ENCODE measurements at places on chromosomes 1 and 21. TPM values are rescaled to one million over a fixed set of nuclear protein-coding genes. Genes with fewer than 3 reads are reported as not detected.

The LCE2A gene
- not detected for polyA plus RNA-seq

The CELA3A gene
- polyA plus RNA-seq, result not detected

The ST6GALNAC3 gene
- 90.2 TPM for polyA plus RNA-seq

The TEX38 gene
- 0.53 TPM for polyA plus RNA-seq

The FRRS1 gene
- 8.4 TPM for polyA plus RNA-seq

DNA sequence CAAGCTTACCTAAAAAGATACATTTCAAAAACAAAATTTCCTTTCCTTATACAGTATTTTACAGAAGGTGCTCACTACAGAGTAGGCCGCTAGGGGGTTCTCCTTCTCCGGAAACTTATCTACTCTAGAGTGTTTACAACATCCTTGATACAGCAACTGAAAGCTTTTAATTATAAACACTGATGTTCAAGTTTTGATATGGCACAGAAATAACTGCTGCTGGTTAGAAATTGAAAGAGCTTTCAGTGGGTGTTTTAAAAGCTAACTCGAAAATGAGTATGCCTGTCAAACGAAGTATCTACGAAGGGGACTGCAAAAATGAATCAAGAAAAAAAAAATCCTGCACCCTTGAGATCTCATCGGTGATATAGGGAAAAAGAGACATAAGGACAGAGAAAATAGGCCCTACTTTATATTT lies 1.0 kb downstream of the YOD1 start:
- DNase-seq, result no peak

- DNase-seq, result no peak
These were observed 68.0 kb downstream of the MEGF6 start for GRCh38 chr1:3543076-3544039.

- DNase-seq, result no peak
These were observed 99.3 kb upstream of the ZBTB40 start for GRCh38 chr1:22352355-22352754.

GRCh38 chr1:64478594-64479470 lies 8.9 kb downstream of the CACHD1 start:
- DNase-seq, result no peak

GRCh38 chr21:42245331-42246193 lies 26.6 kb downstream of the ABCG1 start:
- no peak for DNase-seq

- DNase-seq, result no peak
These were observed 21.3 kb downstream of the VN1R5 start for GRCh38 chr1:247277191-247277590.

- DNase-seq, result peak; percentile 80
These were observed at the start of gene PRMT6 for GRCh38 chr1:107056426-107057196. PRMT6 (plus strand) TSS chr1:107056674; CDS start chr1:107056716, 42 bp downstream.

DNA sequence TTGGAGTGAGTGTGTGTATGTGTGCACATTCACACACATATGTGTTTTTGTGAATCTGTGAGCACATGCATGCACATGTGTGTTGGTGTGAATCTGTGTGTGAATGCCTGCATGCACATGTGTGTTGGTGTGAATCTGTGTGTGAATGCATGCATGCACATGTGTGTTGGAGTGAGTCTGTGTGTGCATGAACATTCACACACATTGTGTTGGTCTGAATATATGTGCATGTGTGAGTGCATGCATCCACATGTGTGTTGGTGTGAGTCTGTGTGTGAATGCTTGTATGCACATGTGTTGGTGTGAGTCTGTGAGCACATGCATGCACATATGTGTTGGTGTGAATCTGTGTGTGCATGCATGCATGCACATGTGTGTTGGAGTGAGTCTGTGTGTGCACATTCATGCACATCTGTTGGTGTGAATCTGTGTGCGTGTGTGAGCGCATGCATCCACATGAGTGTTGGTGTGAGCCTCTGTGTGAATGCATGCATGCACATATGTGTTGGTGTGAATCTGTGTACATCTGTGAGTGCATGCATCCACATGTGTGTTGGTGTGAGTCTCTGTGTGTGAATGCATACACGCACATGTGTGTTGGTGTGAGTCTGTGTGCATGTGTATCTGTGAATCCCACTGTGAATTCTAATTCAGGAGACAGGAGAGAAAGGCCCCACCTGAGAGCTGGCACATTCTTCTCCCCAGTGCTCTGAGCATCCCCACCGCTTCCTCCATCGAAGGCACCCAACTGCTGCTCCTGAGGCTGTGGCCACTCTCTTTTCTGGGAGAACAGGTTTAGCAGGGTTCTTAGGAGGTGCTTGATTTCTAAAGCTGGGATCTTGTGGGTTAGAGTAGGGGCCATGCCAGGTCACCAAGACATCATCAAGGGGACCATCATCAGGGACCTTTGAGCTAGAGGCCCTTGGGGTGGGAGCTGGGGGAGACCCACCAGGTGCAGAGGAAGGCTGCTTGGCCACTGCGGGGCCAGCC lies 117.5 kb upstream of the ARHGEF16 start:
- no peak for DNase-seq

DNA sequence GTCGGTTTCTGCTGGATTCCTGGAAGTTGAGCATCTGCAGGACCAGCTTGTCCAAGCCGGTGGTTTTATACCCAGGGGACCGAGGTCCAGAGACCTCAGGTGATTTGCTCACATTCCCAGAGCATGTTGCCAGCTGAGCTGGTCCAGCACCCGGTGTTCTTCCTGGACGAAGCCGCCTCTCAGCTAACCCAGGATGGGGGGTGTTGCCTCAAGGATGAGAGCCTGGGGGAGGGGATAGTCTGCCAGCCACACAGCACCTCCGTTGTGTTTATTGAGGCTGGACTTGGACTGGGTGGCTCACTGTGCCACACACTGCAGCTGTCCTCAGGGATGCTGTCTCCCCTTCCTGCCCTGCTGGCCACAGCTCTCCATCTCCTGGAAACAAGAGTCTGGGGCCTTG lies 1.5 kb downstream of the TMEM201 start:
- no peak for DNase-seq

GRCh38 chr21:18251065-18251464 lies 6.4 kb downstream of the CHODL start:
- DNase-seq, result no peak

- DNase-seq, result no peak
These were observed 28.2 kb downstream of the STPG1 start for GRCh38 chr1:24385160-24385940.

- no peak for DNase-seq
These were observed 159.3 kb downstream of the TTLL7 start for GRCh38 chr1:83839566-83840173.

DNA sequence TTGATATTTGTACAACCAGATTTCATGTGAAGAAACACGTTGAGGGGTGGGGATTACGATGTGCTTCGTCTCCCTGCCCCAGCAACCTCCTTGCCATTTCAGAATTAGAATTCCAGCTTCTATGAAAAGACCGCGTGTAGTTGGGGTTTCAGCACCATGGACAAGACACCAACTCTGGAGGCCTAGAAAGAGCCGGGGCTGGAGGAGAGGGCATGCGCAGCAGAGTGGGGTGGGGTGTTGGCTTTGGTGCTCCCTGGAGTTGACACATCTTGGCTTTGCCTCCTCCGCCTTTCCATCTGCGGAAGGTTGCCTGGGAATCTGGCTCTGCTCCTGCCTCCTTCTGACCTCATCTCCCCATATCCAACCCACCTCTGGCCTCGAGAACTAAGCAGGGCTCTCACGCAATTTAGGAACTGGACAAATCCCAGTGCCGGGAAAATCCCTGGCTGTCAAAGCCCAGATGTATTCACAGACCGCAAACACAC lies 11.8 kb downstream of the HTR6 start:
- DNase-seq, result peak; percentile 53

GRCh38 chr1:67166196-67166595 lies at the start of gene IL23R:
IL23R (plus strand) TSS chr1:67166454; CDS start chr1:67168121, 1,667 bp downstream.
- no peak for DNase-seq

DNA sequence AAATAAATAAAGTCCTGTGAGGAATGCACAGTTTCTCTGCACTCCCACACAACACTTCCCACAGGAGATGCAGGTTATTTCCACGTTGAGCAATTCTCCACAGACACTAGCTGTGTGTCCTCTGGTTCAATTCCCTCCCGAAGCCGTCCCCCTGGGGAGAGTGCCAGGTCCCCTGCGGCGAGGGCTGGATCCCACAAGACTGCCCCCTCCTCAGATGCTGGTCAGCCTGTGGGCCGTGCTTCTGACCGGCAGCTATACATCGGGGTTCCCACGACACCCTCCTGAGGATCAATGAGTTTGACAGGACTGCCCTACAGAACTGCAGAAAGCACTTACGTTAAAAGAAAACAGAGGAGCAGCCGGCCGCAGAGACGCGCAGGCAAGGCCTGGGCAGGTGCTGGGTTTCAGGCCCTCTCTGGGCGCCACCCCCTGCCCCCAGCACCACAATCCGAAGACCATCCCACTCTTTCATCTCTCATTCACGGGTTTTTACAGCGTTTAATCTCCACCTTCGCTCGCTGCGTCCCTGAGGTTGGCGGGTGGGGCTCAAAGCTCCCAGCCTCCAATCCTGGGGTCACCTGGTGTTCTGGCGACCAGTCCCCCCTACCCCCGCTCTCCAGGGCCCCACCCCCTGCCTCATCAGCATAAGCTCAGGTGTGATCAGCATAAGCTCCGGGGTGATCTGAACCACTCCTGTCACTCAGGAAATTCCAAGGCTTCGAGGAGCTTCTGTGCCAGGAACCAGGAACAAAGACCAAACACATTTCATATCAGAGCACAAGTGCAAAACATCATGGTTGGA lies 9.3 kb downstream of the SLC35E2B start:
- DNase-seq, result no peak

DNA sequence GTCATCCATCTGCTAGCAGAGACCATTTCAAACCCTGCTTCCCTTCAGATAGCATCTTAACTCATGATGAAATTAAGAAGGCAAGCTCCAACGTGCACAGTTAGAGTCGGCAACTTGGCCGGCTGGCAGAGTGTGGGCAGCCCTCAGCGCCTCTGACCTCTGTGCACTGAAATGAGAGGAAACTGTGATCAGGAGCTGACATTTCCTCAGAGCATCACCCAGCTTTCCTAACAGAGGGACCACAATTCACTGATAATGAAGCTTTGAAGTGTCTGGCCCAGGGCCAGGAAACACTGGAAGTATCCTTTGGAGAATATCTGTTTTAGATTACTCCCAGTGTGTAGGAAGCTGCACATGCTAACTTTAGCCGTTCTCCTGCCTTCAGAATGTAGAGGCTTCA lies 145.0 kb upstream of the ZC3H11B start:
- DNase-seq, result no peak

DNA sequence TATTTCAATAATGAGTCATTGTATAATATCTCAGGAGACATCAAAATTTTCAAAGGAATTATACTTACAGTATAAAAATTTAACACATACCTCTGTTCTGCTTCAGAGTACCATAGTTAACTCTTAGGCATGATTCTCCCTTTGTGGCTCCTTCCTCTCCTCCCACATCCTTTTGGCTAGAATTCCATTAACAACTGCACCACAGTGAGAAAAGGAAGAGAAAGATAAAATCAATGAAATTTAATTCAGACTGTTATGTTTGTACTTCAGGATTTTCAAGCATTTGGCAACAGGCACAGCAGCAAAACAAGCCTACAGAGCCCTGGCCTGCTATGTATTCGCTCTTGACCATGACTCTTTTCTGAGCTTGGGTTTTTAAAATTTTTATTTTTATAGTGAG lies 57.2 kb upstream of the SGIP1 start:
- no peak for DNase-seq

DNA sequence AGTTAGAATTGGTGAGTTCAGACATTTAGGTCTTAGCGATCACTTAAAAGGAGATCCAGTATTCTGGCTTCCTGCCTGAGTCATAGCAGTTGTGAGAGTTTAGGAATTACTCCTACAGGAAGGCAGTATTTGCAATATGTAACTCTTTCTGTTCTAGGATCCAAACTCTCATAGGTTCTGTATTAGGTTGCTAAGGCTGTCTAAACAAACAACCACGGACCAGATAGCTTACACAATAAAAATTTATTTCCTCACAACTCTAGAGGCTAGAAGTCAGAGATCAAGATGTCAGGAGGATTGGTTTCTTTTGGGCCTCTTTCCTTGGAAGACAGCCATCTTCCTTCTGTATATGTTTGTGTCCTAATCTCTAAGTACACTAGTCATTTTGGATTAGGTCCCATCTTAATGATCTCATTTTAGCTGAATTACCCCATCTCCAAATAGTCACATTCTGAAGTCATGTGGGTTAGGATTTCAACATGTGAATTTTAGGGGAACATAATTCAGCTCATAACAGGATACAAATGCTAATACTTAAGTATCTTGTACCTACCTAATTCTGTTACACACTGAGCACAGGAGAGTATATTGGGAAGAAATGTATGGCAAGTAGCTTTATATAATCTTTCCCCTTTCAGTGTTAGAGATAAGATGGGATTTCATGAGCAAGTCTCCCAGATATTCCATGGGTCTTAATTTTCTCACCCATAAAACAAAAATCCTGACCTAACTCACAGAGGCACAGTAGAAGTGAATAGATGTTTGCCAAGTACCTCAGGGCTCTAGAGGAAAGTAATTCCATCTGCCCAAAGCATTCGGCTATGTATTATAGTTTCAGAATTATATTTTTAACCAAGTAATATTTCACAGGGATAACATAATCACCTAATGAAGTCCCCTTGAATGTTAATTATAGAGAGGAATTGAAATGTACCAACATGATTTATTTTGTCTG lies 144.4 kb downstream of the PTBP2 start:
- DNase-seq, result peak; percentile 42

All from right renal cortex interstitium (tissue), 3 donors.